CD4-positive, alpha-beta T cell treated with Interleukin-6 at 100 ng/mL for 8 hours (primary cell): ENCODE measurements at places on chromosomes 13 and 19.

DNA sequence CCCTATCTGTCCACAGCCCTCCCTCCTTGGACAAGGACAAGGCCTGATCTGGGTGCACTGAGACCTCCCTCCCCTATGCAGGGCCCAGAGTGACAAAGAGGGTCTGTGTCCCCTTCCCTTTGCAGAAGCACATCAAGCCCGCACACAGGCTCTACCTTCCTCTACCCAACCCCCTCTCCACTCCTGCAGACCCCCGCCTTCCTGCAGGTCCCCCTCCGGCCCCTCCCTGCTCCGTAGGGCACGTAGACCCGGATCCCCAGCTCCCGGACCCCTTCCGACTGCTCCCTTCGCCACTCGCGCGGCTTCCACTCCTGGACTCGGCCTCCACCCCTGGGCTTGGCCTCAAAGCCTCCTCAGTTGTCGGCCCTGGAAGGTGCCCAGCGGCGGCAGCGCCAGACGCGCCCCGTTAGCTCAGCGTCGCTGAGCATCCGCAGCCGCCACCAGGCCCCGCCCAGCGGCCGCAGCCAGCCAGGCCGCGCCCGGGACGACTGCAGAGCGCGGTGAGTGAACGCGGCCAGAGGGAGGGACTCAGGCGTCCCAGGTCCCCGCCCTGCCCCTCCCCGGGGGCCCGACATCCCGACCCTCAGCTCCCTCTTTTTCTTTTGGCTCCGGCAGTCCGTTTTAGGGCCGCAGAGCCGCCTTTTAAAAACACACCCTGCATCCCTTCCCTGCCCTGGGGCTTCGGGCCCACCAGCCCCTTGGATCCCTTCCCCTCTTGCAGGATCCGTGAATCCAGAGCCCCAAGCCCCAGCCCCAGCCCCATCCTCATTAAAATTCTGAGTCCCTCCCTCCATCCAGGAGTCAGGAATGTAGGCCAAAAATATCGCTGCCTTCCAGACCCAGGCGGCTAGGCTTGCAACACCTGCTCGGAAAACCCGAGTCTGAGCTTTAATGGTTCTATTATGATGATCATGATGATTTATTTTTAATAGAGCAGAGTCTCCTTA lies 1.5 kb upstream of the MYADM start:
- DNase-seq, result peak; percentile 51

DNA sequence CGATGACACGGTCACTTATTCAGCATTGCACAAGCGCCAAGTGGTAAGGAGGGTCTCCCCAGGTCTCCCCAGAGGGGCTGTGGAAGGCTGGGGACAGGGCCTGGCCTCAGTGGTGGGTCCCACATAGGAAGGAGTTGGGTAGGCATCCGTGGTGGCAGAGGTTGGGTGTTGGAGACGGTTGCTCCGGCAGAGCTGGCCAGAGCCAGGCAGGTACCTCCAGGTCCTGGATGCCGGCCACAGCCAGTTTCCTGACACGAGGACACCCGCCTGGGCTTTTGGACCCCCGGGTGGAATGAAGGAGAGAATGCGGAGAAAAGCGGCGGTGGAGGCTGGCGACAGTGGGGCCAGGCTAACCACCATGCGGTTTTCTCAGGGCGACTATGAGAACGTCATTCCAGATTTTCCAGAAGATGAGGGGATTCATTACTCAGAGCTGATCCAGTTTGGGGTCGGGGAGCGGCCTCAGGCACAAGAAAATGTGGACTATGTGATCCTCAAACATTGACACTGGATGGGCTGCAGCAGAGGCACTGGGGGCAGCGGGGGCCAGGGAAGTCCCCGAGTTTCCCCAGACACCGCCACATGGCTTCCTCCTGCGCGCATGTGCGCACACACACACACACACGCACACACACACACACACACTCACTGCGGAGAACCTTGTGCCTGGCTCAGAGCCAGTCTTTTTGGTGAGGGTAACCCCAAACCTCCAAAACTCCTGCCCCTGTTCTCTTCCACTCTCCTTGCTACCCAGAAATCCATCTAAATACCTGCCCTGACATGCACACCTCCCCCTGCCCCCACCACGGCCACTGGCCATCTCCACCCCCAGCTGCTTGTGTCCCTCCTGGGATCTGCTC lies 1.3 kb upstream of the FFAR1 start:
- peak; percentile 62 for DNase-seq

DNA sequence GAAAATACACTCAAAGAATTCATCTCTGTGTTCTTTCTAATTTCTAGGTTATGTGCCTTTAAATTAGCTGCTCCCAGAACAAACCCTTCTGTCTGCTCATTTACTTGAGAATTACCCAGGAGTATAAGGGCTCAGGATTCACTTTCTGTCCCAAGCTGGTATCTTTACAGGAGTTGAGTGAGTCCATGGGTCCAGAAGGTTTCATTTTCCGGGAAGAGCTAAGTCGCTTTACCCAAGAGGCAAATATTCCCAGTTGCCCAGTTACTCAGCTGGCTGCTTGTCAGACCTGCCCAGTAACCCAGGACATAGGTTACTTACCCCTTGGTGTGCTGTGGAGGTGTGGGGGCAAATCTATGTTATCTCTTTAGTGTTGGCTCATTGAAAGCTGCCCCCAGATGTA lies 47.3 kb downstream of the DHRS12 start:
- no peak for DNase-seq

- no peak for DNase-seq
Observed at GRCh38 chr13:35479706-35480105, 3.2 kb upstream of the MAB21L1 start.

- no peak for DNase-seq
Observed at GRCh38 chr13:95470574-95471366, 81.8 kb upstream of the CLDN10 start.

DNA sequence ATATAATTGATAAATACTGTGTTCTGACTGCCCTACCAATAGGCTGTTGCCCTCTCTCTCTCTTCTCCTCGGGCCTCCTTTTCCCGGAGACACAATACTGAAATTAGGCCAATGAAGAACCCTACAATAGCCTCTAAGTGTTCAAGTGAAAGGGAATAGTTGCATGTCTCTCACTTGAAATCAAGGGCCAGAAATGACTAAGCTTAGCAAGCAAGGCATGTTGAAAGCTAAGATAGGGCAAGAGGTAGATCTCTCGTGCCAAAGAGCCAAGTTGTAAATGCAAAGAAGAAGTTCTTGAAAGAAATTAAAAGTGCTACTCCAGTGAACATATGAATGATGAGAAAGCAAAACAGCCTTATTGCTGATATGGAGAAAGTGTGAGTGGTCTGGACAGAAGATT lies 13.3 kb downstream of the KATNAL1 start:
- no peak for DNase-seq

DNA sequence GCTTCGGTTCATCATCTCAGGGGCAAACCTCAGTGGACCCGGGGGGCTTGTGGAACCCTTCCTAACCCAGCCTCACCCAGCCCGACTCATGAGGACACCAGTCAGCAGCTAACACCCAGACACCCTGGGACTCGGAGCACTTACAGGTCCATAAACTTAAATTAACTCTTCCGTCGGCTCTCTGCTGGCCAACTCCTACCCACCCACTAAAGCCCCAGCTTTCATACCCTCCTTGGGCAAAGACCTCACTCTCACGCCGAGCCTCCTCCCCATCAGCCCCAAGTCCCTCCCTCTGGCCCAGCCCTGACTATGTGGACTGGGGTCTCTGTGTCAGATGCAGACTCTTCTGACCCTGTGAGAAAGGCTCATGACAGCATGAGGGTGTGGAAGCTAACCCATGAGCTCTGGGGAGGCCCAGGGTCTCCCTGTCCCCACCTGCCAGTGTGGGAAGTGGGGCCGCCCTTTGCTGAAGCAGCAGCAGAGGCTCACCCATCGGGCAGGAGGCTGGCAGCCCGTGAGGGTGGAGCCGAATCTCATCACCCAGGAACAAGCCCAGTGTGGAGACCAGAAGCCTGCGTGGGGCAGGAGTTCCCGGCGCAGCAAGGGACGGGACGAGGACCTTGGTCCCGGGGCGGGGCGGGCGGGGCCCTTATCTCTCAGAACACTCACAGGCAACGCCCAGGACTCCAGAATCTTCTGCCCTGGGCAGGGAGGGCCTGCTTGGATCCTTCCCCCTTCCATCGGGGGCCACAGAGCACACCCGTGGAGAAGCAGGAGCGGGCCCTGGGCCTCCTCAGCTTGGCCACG lies 19.8 kb downstream of the TCF3 start:
- DNase-seq, result no peak

DNA sequence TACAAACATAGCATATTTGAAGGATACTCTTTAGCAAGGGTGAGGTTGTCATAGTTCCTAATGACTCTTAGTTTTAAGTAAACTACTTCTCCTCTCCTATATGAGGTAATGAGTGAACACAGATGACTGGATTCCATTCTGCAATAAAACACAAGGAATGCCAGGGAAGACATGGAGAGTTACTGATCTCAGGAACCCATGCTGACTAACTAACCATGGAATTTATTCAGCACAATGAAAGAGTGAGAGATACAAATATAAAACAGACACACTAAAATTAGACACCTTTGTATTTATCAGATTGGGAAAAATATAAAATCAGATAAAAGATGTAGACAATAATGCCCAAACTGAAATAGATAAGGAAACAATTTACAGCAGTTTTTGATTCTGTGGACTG lies 1525.9 kb upstream of the SLC10A2 start:
- no peak for DNase-seq

GRCh38 chr19:34224996-34225658 lies 29.2 kb upstream of the GARRE1 start:
- DNase-seq, result peak; percentile 21

DNA sequence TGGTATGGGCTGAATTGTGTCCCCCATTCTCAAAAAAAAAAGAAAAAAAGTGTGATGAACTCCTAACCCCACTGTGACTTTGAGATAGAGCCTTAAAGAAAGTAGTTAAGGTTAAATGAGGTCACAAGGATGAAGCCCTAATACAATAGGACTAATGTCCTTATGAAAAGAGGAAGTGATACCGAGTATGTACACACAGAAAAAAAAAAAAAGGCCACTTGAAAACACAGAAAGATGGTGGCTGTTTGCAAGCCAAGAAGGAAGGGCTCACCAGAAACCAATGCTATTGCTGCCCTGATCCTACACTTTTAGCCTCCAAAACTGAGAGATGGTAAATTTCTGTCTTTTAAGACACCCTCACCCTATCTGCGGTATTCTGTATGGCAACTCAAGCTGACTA lies 955.6 kb downstream of the PCDH17 start:
- DNase-seq, result no peak

DNA sequence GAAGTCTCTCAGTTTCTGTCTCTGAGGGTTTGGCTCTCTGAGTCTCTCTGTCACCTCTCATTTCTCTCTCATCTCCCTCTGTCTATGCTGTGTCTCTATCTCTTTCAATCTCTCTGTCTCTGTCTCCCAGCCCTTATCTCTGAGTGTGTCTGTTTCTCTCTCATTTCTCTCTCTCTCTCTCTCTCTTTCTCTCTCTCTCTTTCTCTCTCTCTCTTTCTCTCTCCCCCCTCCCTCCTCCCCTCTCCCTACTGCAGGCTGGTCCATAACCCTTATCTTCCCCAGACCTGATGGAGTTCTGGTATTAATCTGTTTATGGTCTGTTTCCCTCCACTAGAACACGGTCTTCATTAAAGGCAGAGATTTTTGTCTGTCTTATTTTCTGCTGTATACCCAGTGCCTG lies 1.3 kb upstream of the PVR start:
- DNase-seq, result no peak

DNA sequence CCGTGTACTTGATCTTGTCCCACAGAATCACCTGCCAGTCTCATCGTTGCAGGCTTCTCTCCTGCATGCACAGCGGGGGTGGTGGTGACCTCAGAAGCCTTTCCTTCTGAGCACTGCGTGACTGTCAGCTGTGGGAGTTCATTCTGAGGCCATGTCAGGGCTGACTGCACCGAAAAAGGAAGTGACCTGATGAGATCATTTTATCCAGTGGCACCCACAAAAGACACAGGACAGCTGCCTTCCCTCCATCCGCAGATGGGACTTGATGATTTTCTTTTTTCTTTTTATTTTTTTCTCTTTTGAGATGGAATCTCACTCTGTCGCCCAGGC lies 89.7 kb downstream of the RAB20 start:
- DNase-seq, result no peak

- DNase-seq, result no peak
Observed at GRCh38 chr19:2014131-2014571, 1.4 kb downstream of the BTBD2 start.

DNA sequence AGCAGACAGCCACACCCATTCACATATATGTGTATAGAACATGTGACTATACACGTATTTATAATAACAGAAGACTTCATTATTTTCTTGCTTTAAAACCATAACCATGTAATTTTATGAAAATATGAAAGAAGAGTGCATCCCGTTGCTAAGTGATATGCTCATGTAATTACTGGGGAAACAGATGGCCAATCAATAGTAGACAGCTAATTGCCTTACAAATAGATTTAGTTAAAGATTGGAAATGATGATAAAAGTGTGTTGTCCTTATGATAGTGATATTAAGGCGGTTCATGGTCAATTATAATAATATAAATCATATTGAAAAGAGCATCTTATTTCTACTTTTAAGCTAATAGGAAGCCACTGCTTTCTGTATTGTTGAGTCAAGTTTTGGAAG lies 95.9 kb downstream of the RFC3 start:
- no peak for DNase-seq

DNA sequence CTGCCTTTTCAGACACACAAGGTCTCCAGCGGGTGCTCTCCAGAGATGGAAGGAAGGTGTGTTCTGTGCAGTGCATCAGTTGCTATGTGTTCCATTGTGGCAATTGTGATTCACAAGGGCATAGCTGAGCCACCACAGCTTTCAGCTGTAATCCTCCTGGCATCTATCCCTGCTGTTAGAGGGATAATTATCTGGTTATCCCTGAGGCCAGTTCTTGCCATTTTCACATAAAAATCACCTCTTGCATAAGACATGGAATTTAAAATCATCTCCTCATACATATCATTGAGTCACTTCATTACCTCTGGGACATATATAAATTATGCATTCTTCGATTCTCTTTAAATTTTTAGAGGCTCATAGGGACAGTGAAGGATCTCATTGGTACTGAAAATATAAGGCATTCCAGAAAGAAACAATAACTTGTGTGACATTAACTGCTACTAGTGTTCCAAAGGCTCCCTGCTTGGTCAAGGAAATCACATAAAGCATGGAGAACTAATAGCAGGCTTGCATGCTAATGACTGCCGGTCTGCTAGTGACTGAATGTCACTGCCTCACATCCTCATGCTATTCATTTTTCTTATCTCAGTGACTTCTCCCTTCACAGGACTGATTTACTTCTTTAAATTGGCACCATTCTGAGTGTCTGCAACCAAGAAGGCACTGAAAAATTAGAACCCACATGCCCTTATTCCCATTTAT lies 214.0 kb downstream of the ENOX1 start:
- DNase-seq, result no peak

GRCh38 chr19:14449321-14449720 lies 16.2 kb downstream of the PKN1 start:
- DNase-seq, result no peak

GRCh38 chr13:45196096-45196495 lies 4.7 kb downstream of the KCTD4 start:
- no peak for DNase-seq

DNA sequence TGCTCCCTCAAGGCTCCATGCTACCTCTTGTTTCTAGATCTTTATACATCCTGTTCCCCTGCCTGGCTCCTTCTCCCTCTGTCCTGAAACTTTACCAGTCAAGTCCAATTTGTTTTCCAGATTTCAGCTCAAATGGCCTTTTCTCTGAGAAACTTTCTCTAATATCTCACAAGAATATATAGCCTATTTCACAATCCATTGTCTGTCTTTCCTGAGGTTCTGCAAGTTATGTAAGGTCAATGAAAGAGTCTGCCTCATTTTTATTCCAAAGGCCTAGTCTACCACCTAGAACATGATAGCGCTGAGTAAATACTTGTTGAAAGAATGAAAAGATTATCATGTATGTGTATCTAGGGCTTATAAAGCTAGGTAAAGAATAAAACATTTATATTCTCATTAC lies 348.8 kb downstream of the SPRY2 start:
- DNase-seq, result no peak
